ENCODE measurements at places on chromosomes 3 and 15.

DNA sequence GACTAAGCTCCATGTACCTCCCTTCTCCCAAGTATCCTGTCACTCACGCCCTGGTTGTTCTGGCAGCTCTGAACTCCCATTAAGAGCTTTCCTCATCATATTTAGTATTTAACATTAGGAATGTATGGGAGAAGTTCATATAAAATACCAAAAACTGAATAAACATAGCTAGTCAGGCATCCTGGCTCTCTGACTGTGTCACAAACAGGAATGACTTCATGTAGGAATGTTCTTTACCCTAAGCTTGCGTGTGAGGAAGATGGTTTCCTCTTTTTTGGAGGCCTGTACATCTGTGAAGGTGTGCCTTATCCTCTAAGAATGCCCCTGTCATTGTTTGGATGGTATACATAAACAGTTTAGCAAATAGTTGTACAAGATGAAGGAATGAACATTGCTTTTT is 38.6 kb downstream of the SEMA6D start:
- DNase-seq = no peak

- no peak for DNase-seq
Observed at GRCh38 chr3:42190701-42191442, 75.1 kb downstream of the CCK start.

DNA sequence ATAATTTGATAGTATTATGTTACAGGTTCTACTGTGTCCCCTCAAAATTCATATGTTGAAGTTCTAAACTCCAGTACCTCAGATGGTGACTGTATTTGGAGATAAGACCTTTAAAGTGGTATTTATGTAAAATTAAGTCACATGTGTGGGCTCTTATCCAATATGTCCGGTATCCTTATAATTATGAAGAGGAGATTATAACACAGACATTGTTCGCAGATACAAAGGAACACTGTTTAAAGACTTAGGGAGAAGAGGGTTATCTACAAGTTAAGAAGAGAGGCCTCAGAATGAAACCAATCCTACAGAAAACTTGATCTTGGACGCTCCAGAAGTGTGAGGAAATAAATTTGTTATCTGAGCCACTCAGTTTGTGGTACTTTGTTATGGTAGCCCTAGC is 50.9 kb downstream of the DPH6 start:
- DNase-seq = no peak

DNA sequence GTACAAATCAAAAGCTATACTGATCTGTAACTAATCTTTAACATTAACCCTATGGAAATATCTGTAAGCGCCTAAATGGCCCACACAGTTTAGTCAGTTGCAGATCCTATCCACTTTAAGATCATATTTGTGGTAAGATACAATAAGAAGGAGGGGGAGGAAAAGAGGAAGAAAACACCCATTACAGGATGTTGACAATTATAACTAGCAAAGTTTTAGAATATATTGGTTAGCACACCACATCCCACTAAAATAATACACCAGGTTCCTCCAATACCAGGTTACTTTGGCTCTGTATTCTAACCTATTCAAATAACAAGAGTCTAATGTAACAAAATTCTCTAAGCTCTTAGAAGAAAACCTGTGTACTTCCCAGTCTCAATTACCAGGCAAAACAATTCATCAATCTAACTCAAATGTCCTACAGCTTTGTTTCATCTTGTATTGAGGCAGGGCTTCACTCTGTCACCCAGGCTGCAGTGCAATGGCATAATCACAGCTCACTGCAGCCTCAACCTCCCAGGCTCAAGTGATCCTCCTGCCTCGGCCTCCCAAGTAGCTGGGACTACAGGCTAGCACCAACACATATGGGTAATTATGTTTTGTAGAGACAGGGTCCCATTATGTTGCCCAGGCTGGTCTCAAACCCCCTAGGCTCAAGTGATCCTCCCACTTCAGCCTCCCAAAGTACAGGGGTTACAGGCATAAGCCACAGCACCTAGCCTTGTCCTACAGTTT is 4.2 kb downstream of the SLC4A7 start:
- no peak for DNase-seq

GRCh38 chr15:99385005-99385669 is 133.9 kb downstream of the LRRC28 start:
- DNase-seq = no peak

- DNase-seq = no peak
Observed at GRCh38 chr3:126354776-126355175, 2.4 kb downstream of the KLF15 start.

- DNase-seq = peak; percentile 56
Observed at GRCh38 chr15:80072285-80072994, 13.0 kb downstream of the ZFAND6 start.

DNA sequence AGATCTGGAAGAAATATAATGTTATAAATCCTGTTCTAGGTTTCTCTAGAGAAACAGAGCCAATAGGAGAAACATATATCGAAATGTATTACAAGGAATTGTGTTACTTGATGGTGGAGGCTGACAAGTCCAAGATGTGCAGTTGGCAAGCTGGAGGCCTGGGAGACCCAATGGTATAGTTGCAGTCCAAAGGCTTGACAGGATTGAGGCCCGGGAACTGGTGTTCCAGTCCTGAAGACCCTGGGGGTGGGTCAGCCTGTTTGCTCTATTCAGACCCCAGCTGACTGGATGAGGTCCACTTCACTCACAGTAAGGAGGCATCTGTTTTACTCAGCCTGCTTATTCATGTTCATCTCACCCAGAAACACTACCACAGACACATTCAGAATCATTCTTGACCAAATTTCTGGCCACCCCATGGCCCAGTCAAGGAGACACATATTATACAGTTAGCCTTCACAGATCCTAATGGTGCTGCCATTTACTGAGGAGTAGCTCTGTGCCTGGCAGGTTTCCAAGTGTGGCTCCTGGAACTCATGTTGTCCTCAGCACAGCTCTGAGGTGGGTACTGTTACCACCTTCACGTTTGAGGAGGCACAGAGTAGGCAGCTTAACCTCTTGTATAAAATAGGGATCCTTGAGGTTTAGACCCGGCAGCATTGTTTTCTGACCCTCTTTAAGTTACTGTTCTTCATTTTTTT is 3.7 kb downstream of the TRAK1 start:
- no peak for DNase-seq

DNA sequence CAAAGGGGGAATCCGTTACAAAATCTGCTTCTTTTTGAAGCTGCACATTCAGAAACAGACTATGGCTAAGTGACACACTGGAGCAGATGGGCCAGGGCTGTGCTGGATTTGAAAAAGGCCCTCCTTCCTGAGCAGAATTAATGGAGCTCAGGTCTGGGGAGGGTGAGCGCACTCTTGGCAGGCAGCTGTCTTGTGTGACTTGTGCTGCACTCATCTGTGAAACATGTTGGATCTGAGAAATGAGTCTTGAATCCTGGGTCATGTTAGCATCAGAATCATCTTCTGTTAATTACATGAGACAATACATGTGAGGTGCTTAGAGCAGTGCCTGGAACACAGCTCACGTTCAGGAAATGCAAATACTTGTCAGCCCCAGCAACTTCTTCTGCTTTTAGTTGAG is 219.6 kb downstream of the THSD4 start:
- no peak for DNase-seq

DNA sequence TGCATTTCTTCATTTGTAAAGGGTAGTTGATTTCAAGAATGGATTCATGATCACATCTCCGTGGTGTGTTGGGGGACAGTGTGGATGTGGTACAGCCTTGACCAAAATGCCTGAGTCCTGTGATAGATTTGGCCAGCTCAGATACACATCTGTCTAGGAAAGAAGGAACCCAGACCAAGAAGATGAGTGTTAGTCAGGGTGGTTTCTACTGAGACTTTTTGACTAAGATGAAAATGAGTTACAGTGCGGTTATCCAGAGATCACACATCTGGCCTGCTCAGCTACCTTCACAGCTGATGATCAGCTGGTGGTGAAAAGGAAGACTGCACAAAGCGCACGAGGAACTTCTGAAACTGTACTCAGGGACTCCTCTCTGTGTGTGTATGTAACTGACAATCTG is 68.0 kb downstream of the FNDC3B start:
- no peak for DNase-seq

DNA sequence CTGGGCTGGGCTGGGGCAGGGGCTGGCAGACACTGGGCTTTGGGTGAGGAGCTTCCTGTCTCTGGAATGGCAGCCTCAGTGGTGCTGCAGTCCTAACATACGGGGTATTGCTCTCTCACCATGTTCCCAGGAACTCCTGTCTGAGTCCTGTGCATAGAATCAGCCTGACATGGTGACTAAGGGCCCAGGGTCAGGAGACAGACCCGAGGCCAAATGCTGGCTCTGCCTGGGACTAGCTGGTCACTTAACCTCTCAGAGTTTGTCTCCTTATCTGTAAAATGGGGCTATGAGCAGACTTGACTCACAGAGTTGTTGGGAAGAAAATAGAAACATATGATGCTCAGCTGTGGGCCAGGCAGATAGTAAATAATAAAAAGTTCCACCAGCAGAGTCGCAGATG is 28.3 kb downstream of the PRKCD start:
- DNase-seq = no peak

- DNase-seq = no peak
Observed at GRCh38 chr3:31137718-31138465, 243.4 kb upstream of the GADL1 start.

DNA sequence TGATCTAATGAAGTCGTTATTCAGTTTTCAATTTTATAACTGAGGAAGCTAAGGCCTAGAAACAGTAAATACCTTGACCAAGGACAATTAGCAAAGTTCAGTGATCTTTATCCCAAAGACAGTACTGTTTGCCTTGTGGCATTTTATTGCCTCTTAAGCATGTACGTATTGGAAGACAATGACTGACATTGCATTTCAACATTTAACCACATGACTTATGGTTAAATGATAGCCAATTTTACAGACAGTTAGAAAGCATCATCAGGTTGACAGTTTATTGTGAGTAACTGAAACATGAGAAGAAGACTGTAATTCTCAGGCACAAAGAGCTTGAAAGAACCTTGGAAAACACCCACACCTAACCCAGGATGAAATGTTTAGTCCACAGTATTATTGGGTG is 390.8 kb upstream of the ZNF385D start:
- no peak for DNase-seq

DNA sequence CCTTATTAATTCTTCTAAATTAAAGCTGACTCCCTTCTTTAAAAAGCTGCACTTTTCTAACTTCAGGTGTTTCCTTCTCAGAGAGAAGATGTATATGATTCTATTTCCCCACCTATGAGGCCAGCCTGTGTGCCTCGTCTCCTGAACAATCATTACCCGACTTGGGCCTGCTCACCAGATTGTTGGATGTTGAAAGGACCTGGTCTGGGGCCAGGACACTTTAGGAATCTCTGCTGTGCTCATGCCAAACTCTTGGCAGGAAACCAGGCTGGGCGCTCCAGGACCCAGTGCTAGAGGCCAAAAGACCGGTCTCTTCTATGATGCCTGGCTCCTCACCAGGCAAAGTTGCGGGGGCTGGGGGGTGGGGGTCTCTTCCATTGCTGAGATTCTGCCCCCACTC is 16.9 kb upstream of the LRRC31 start:
- DNase-seq = peak; percentile 28

- DNase-seq = no peak
Observed at GRCh38 chr15:44738340-44738984, 2.1 kb downstream of the TRIM69 start.

GRCh38 chr15:34976073-34976472 is 6.5 kb upstream of the AQR start:
- DNase-seq = no peak

GRCh38 chr15:96053031-96053780 is 277.3 kb upstream of the NR2F2 start:
- DNase-seq = no peak

- no peak for DNase-seq
Observed at GRCh38 chr3:47047673-47048072, 68.2 kb downstream of the NBEAL2 start.

DNA sequence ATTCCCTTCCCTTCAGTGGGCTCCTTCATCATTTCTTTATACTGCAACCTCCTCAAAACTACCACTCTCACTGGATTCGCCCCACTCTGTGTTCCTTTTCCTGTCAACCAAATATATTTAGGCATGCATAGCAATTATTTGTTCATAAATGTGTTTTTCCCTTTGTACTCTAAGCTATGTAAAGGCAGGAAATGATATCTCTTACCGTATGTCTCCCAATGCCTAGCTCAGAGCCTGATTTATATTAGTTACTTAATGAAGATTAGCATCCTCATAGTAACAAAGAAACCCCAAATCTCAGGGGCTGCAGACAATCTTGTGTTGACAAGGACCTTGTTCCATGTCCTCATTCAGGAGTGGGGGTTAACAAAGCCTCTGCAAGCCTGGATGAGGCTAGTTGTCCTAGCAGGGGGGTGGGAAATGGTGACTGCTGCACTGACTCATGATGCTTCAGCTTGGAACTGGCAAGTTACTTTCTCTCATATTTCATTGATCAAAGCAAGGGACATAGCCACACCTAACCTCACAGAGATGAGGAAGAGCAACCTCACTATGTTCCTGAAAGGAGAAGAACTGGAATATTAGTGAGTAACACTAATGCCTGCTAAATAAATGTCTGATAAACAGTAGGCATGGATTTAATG is 15.2 kb downstream of the PHLDB2 start:
- DNase-seq = no peak

DNA sequence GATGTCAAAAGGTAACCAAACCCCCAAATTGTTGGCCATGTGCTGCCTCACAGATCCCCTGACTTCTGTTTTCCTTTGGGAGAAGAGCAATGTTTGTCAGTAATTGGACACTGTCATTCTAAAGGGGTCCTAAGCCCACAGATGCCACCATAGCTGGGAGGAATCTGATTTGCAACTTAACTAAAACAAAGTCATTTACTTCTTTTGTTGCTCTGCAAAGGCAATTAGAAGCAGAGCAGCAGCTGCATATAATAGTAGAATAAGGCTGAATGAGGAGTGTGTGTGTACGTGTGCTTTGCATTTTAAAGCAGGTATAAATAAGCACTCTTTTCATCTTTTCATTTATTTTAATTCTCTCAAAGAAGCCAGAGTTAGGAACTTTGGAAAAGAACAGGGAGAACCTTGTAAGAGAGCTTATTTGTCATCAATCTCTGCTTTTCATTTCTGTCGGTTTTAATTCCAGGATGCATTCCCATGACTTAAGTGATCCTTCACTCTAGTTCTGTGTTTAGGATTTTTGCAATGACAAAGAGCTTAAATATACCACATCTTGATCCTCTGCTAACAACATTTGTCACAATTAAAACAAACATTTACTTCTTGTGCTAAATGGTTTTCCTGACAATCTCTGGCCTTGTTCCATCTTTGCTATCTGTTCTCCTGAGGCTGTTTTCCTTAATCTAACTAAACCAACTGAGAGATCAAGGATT is 530.2 kb upstream of the CBLB start:
- peak; percentile 44 for DNase-seq

- no peak for DNase-seq
Observed at GRCh38 chr3:17162116-17162515, 277.4 kb downstream of the PLCL2 start.

GRCh38 chr3:113831103-113831355 is 7.6 kb upstream of the GRAMD1C start:
- no peak for DNase-seq

- DNase-seq = no peak
Observed at GRCh38 chr3:81726735-81727134, 34.7 kb downstream of the GBE1 start.

- no peak for DNase-seq
Observed at GRCh38 chr3:167450195-167450594, 23.6 kb downstream of the SERPINI2 start.
